ENCODE measurements at places on chromosomes 7 and 10.

DNA sequence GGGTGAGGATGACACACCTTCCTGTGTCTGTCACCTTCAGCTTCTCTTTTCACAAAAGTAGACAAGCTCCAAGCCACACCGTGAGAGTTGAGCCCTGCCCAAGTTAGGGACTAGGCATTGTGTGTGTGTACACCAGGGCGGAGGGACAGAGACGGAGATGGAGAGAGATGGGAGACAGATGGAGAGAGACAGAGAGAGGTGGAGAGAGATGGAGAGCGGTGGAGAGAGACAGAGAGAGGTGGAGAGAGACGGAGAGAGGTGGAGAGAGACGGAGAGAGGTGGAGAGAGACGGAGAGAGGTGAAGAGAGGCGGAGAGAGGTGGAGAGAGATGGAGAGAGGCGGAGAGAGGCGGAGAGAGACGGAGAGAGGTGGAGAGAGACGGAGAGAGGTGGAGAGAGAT lies 207.0 kb downstream of the DNAJB6 start:
- H3K27ac ChIP-seq = no peak overlapping the region
- H3K27me3 ChIP-seq = no peaks in the 10 kb centered on the region
- DNase-seq = no peak
- H3K36me3 ChIP-seq = no peaks in the 10 kb centered on the region

GRCh38 chr7:151319189-151319588 lies 22.4 kb upstream of the NUB1 start:
- H3K27me3 ChIP-seq = peaks cover 3% of the 10 kb centered on the region
- H3K27ac ChIP-seq = no peak overlapping the region
- no peaks in the 10 kb centered on the region for H3K36me3 ChIP-seq

DNA sequence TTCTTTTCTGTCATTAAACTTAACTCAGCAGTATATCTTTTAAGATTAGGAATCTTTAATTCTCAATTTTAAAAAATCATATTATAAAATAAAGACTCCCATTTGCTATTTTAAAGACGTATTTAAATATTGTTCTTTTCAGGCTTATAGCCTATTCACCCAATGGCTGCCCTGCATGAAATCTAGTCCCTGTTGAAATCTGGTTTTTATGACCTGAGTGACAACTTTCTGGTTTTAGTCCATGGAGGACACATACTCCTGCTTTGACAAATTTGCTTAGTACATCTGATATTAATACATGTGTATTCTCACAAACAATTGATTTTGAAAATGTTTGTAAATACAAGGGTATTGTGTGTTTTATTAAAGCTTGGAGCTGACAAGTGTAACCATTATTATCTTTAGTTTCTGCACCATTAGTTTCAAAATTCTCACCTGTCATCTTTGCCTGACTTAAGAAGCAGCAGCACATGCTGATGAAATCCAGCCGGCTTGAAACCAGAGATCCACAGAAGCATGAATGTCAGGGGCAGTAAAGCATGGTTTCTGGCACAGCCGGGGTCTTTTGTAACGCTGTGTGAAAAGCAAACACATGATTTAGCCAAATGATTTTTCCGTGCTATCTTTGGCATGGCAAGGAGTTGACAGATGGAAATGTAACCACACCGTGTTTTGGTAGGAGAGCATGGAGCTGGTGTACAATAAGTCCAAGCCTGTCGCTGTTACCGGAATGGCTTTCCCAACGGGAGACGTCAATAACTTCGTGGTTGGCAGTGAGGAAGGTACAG lies 262.8 kb downstream of the DYNC1I1 start:
- no peaks in the 10 kb centered on the region for H3K36me3 ChIP-seq
- no peaks in the 10 kb centered on the region for H3K27me3 ChIP-seq
- H3K27ac ChIP-seq = no peak overlapping the region
- DNase-seq = no peak

GRCh38 chr7:79933144-79933543 lies 201.5 kb upstream of the GNAI1 start:
- peak; percentile 47 for DNase-seq
- H3K27me3 ChIP-seq = no peaks in the 10 kb centered on the region

GRCh38 chr10:133083422-133084100 lies 4.2 kb upstream of the ADGRA1 start:
- H3K27ac ChIP-seq = no peak overlapping the region
- no peak for DNase-seq
- H3K4me3 ChIP-seq = no peak overlapping the region

DNA sequence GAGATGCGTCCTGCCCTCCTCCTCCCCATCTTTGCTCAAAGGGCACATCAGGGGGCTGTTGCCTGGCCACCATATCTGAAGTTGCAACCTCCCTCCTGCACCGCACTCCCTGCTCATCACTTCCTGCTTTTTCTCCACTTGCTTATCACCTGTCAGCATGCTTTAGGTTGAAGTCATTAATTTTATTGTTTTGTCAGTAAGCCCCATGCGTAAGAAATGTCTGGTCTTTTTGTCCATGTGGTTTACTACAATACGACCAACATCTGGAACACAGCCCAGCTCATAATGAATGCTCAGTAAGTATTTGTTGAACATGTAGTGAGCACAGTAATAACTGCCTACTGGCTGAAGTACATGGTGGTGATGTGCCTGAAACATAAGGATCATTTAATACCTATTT lies 71.6 kb upstream of the GJD4 start:
- H3K4me3 ChIP-seq = no peak overlapping the region
- H3K4me1 ChIP-seq = peaks cover 10% of the 10 kb centered on the region
- H3K27ac ChIP-seq = no peak overlapping the region
- no peaks in the 10 kb centered on the region for H3K27me3 ChIP-seq
- peaks cover 30% of the 10 kb centered on the region for H3K36me3 ChIP-seq

DNA sequence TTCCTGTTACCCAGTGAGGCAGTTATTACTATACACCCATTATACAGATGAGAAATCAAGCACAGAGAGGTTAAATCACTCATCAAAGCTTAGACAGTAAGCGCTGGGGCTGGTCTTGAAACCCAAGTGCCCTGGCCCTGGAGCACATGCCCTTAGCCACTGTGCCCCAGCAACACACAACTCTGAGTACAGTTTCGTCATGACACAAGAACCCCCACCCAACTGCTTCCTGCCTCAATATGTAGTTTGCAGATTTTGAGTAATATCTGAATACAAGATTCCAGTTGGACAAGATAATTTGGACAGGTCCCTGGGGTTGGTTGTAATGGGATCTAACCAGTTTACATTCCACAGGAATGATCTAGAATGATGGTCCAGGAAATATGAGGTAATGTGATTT lies 62.8 kb downstream of the SH3PXD2A start:
- no peaks in the 10 kb centered on the region for H3K4me1 ChIP-seq
- H3K36me3 ChIP-seq = no peaks in the 10 kb centered on the region
- no peak overlapping the region for H3K4me3 ChIP-seq
- H3K27me3 ChIP-seq = no peaks in the 10 kb centered on the region

- no peaks in the 10 kb centered on the region for H3K4me1 ChIP-seq
- no peak overlapping the region for H3K4me3 ChIP-seq
- H3K27me3 ChIP-seq = no peaks in the 10 kb centered on the region
- DNase-seq = peak; percentile 29
Measured at GRCh38 chr7:135414850-135415439, 95.0 kb downstream of the CNOT4 start.

GRCh38 chr10:100642295-100642994 lies 102.9 kb upstream of the PAX2 start:
- no peak overlapping the region for H3K27ac ChIP-seq
- H3K27me3 ChIP-seq = peaks cover 46% of the 10 kb centered on the region
- H3K4me3 ChIP-seq = no peak overlapping the region
- no peaks in the 10 kb centered on the region for H3K36me3 ChIP-seq

GRCh38 chr10:3468919-3469638 lies 296.5 kb upstream of the PITRM1 start:
- H3K27ac ChIP-seq = peak overlapping the region; percentile 98
- no peaks in the 10 kb centered on the region for H3K36me3 ChIP-seq
- peak; percentile 96 for DNase-seq
- no peaks in the 10 kb centered on the region for H3K27me3 ChIP-seq

- H3K36me3 ChIP-seq = no peaks in the 10 kb centered on the region
- no peaks in the 10 kb centered on the region for H3K4me1 ChIP-seq
- H3K4me3 ChIP-seq = no peak overlapping the region
- H3K27ac ChIP-seq = no peak overlapping the region
Measured at GRCh38 chr10:130715686-130716670, 579.8 kb downstream of the GLRX3 start.
